ENCODE measurements at places on chromosomes 4 and X.

GRCh38 chr4:88097301-88097700 is 61.1 kb downstream of the ABCG2 start:
- DNase-seq = peak; percentile 51

DNA sequence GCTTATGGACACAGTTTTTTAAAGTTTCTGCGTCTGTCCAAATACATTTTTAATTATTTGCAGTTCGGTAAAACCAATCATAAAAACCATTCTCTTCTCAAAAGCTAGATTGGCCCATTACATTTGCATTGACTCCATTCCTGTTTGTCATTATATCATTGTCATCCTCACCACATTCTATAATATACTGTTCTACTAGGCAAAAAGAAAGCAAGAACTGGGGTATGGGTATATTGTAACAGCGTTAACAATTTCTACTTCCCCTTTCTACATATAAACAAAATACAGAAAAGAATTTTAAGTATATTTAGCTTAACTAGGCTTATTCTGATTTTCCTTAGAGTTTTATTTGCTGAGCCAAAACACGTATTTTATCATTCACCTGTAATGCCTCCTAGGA is 91.8 kb downstream of the RAP1GDS1 start:
- DNase-seq = no peak

DNA sequence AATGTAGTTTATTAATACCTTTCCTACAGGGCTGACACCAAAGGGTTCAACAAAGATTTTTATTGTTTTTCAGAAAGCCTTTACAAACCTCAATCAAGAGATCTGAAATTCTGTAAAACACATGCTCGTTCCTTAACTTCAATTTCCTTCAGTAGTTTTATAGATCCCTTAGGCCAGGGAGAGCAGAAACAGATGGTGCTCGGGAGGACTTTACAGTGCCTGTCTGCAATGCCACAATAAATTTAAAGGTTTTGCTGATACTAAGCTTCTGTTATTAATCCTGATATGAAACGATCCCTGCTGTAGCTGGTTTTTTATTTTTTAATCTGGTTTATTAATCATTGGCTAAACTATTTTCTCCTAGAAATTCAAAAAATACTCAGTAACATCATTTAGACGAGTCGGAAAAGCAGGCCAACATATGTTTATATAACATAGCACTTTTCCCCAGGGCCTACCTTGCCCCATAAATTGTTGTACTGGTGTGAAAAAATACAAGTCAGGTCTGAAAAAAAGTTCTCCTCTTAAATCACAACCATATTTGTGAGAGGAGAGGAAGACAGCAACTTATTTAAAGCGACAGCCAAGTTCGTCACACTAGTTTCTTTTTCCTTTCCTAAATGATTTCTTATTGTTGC is 39.8 kb downstream of the SHISA3 start:
- DNase-seq = no peak

DNA sequence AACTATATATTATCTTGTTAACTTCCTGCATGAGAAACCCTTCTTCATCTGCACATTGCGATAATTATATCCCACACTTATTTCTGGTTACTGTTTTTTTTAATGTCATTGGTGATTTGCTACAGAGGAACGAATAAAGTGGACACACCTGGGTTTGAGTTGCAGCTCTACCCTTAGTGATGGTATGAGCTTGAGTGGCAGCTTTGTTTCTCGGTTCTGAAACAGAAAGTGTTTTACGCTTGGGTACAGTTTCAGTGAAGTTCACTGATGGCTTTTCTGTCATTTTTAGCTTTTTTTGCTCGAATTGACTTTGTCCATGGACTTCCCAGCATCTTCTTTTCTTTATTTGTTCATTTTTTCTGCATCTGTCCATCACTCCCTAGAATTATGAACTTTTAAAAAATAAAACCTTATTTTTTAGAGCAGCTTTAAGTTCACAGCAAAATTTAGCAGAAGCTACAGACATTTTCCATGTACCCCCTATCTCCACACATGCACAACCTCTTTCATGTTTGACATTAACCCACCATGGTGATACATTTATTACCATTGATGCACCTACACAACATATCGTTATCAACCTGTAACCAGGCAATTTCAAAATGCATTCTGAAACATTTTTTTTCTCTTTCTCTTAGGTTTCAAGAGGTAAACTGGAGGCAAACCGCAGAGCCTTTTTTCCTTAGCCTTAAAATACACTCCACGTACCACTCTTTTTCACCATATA is 1041.6 kb upstream of the PRKX start:
- no peak for DNase-seq

DNA sequence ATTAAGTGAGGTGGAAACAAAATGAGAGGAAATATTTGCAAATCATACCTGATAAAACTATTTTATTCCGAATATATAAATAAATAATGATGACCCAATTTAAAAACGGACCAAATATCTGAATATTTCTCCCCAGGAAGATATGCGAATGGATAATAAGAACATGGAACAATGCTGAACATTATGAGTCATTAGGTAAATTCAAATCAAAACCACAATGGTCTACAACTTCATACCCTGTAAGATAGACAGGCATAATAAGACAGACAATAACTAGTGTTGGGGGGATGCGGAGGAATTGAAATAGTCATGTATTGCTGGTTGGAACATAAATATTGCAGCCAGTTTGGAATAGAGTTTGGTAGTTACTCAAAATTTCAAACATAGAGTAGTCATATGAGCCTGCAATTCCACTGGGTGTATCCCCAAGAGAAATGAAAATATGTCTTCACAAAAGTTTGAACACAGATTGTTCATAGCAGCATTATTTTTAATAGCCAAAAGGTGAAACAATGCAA is 47.6 kb upstream of the DRP2 start:
- DNase-seq = no peak

DNA sequence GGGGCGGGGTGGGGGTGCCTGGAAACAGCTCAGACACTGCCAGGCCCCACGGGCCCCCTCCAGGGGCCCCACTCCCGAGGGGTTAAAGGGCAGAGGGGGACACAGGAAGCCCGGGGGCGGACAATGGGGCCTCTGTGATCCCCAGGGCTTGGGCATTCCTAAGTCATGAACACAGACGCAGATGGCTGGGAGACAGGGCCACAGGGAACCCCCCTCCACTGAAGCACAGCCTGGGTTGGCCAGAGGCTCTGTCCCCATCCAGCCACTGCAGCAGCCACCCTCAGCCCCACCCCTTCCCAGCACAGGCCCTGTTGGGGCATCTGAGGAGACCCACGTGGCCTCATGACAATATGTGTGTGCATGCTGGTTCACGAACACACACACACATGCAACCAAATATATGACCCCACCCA is 3.9 kb downstream of the L1CAM start:
- no peak for DNase-seq

DNA sequence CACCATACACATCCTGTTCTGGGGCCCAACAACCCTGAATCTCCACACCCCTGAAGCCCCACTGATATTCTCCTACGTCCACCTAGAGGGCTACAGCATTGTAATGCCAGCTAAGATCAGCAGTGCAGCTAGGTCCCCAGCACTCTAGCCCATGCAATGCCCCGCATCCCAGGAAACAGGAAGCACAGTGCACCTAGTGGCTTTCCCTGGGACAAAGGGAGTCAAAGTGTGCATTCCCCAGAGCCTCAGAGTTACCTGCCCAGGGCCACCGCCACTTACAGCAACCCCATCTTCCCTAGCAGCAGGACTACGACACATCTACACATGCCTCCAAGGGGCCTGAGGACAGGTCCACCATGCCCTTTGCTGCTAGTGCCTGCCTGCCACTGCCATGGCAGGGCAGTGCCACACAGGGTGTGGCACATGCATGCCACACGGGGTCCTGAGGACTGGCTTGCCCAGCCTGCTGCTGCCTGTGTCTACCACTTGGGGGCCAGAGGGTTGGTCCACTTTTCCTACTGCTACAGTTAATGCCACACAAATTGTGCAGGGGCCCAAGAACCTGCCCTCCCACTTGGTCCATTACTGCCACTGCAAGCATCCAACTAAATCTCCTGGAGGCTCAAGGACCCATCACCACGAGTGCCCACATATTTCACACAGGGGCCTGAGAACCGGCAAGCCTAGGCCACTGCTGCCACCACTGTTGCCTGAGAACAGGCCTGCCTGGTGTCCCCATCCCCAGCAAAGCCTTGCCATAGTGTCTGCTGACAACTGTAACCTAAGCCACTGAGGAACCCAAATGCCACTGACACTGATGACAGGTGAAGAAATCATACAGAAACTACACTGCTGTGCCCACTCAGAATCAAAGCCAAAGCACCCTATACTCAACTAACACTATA is 23.7 kb downstream of the TLR6 start:
- no peak for DNase-seq

DNA sequence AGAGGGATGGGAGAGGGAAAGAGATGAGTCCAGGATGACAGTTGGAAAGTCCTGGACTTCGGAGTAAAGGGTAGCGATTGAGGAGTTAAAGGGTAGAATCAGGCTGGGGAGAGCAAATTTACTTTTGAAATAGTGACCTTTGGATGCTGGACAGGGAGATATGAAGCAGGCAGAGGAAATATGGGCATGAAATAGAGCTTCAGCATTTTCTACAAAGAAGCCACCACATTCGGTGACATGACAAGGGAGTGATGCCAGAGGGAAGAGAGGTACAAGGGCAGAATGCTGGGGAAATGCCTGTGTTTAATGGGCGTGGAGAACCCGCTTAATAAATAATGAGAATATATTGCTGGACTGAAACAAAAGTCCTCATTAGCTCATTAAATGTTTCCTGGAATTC is 92.7 kb downstream of the TBL1X start:
- no peak for DNase-seq

GRCh38 chrX:17104433-17104832 is 158.0 kb downstream of the REPS2 start:
- DNase-seq = no peak

DNA sequence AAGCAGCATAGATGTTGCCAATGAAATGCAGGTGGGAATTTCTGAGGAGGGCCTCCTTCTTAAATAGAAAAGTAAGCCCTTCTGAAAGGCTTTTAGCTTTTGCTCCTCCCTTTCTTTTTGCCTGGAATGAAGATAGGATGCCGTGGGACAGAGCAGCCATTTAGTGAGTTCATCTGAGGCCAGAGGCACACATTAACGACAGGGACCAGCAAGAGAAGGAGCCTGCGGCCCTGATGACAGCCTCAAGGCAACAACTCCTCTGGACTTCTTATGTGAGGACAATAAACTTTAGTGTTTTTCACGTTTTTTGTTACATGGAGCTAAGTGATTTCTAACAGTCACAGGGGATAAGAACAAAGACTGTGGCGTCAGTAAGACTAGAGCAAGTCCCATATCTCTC is 1.1 kb upstream of the BDH2 start:
- DNase-seq = no peak

GRCh38 chr4:48483777-48484493 is 792 bp downstream of the SLC10A4 start:
- DNase-seq = no peak

DNA sequence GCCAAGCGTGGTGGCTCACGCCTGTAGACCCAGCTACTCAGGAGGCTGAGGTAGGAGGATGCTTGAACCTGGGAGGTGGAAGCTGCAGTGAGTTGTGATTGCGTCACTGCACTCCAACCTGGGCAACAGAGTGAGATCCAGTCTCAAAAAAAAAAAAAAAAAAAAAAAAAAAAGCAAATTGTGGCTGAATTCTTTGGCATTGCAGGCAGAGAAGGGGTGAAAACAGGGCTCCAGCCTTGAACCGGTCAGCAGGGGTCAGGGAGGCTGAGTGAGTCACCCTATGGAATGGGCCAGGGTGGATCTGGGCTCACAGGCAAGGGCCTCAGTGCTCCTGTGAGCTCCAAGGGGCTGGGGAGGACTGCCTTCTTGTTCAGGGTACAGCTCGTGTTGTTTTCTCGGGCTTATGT is 13.2 kb upstream of the FAM3A start:
- no peak for DNase-seq

- DNase-seq = peak; percentile 27
Observed at GRCh38 chr4:94410678-94411206, 41.0 kb upstream of the PDLIM5 start.

DNA sequence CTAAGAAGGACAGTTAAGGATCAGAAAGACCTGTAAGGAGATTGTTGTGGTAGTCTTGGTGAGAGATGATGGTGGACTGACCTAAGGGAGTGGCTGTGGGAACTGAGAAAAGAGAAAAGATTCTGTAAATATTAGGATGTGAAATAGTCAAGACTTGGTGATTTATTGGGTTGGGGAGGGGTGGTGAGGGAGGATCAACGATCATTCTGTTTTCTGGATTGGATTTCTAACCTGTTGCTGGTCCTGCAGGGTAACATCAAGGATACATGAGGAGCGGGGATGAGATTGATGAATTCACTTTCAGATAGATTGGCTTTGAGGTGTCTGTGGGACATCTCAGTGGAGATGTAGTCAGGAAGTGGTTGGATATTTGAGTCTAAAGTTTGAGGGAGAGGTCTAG is 1.4 kb downstream of the PIN4 start:
- no peak for DNase-seq

- peak; percentile 81 for DNase-seq
Observed at GRCh38 chrX:122943918-122944317, 240.2 kb upstream of the GRIA3 start.

DNA sequence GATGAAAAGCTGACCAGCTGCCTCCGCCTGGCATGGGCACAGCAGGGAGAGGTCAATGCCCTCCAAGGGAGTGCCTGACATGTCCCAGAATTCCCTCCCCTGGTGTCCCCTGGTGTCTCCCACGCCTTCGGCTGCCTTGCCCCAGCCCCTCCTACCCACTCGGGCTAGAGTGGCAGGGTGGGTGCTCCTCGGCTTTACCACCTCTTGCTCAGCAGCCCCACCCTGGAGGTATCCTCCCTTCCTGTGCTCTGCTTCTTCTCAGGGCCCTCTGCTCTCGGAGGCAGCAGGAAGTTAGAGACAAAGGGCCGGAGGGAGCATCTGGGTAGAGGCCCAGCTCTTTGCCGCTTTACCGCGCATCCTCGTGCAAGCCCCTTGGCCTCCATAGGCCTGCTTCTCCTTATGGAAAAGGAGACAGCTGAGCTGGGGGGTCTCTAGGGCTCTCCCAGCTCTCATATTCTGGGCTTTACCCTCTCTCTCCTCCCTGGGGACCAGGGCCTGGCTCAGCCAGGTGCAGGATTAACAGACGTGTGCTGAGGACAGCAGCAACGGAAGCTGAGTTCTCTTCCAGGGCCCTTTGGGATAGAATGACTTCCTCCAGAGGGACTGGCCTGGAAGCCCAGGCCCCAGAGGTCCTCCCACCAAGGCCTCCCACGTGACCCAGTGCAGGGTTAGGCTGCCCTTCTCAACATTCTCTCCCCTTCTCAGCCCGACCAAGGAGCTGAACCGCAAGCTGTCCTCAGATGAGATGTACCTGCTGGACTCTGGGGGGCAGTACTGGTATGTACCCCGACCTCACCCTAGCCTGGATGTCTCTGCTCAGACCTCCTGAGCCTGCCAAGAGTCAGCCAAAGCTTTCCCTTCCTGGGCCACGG is 17.2 kb downstream of the XPNPEP2 start:
- no peak for DNase-seq

- no peak for DNase-seq
Observed at GRCh38 chrX:154121961-154122360, 22.1 kb upstream of the OPN1LW start.

DNA sequence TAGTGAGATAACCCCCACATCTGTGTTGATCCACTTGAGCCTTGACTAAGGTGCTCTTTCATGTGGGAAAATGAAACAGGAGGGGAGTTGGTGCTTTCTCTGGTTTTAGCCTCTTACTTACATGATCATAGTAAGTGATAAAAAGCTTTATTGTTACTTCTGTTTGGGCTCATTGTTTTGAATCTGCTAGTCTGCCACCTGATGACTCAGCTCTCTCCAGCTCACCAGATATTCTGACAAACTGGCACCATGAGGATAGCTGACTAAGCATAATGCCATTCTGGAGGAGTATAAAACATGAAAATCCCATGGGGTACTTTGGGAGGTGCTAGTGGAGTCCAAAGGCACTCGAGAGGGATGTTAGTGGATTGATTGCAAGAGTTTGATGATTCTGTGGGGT is 824.0 kb downstream of the RAPGEF2 start:
- DNase-seq = no peak

GRCh38 chr4:98510757-98511517 is 147.5 kb downstream of the TSPAN5 start:
- DNase-seq = peak; percentile 92
